ENCODE measurements at places on chromosomes 1 and 21.

DNA sequence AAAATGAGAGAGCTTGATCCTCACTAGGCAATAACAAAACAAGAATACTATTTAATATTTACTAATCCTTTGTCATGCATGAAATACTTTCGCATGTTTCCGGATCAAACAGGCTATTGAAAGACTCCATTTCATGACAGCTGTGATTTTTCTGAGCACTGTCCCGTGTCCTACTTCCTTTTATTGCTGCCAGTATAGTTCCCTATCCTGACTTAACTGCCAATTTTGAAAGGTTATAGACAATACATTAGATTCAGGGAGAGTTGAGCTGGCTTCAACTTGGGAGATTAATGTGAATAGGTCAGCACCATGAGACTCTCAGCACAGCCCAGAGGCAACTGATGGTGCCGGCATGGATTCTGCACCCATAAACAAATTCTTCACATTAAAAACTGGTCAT, 225.8 kb downstream of the VAV3 start:
- DNase-seq = no peak

DNA sequence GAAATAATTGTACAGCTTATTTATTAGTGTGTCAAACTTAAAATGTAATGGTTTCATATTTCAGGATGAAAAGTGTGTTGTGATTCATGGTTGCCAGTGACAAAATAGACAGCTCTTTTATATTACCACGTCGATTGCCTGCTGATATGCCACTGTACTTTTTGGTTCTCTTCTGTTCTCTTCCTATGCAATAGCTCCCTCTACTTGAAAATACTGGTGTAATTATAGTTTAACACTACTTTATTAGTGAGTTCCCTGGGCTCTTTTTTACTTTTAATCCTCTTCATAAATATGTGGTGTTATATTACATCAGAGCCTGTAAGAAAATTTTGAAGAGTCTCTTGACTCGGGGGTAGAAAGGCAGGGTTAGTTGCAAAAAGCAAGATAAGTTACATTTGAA, 111.3 kb downstream of the PATJ start:
- no peak for DNase-seq

DNA sequence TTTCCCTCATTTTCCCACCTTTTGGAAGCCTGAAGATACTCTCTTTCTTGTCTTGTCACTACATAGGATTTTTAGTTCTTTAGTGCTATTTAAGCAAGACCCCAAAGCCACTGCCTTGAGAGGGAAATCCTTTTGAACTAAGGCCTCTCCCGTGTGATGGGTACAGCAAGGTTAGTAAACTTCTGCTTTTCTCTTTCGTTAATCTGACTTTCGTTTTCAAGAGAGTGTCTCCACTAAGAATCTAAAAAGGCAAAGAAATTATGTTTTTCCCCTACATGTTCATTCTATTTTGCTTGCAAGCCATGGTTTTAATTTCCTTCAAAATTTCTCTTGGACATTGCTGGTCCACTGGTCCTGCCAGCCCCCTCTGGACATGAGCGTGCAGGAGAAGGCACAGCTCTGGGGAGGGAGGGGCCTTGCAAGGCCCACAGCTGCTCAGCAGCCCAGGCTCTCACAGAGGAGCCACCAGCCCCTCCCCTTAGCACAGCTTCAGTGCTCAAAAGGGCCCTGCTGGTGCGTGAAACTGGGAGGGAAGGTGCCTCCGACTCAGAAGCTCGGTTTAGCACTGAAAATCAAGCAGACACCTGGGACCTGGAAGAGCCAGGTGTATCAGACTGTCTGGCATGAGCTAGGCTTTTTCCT, 210.9 kb upstream of the GALNT2 start:
- no peak for DNase-seq

DNA sequence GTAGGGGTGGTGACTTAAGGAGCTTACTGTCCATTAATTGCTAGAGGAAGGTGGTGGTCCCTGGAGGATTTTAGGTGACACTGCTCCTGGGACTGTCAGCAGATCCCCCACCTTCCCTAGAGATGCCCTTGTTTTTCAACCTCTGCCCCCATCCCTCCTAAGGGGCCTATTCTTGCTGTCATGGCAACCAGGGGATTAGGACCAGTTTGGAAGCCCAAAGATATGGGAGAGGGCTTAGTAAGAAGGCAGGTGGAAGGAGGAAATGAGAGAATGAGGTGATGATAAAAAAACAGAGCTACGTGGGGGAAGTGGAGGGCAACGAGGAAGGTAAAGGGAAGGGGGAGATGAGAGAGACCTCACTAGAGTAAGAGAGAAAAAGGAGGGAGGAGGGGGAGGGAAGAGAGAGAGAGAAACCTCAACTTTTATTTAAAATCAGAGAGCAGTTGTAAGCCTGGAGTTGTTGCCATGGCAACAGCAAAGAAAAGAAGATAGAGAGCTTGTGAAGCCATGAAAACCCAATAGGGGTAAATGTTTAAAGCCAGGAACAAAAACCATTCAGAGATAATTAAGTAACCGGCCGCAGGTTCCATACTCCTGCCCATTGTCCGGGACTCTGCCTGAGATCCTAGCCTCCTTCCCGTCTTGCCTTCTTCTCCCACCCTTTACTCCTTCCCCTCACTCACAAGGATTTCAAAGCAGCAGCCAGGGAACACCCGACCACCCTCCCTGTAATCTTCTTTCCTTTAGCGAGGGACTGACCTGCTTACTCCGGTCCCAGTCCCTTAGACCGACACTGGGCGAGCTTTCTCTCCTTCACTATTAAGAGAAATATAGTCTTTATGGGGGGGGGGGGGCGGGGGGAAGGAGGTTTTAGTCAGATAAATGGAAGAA, 20.6 kb downstream of the KIRREL1 start:
- no peak for DNase-seq

GRCh38 chr1:110309139-110309538, 30.0 kb upstream of the RBM15 start:
- DNase-seq = no peak

- DNase-seq = no peak
Observed at GRCh38 chr1:203671047-203671446, 44.4 kb downstream of the ATP2B4 start.

DNA sequence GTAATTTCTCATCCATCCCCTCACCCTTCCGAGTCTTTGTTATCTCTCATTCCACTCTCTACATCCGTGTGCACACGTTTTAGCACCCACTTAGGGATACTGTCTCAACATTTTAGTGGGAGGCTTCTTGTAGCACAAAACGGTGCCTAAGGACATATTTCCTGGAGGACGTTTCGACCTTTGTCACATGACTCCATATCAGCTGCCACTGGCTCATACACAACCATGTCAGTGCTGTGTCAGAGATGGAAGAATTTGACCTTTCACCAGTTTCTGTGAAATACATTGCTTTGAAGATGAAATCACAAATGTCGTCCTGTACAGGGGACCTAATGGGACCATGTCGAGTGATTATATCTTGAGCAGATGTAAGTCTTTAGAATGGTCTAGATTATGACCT, 15.6 kb downstream of the B3GALT5 start:
- no peak for DNase-seq

DNA sequence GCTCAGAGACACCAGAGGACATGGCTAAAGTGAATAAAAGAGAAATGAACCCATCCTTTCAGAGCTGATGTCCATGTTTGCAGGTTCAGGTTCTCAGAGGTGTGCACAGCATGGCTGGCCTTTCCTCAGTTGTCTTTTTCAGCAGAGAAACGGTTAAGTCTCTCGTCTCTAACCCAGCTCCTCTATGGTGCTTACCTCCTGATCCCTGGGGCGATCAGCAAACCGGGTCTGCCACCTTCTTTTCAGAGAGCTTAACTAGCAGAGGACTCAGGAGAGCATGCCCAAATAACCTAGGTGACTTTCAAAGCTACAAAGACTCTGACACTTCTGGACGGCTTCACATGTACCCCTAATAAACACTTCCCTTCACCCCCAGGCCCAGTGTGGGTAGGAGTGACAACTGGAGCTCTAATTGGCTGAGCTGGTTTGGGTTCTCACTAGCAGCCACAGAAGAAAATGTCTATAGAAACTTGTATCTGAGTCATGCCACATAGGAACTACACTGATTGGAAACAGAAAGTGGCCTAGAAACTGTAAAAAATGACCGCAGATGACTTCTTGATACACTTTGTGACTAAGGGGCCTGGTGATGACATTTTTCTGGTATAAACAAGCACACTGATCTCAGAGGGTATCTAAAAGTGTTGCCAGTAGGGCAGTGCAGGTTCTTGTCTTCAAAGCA, at the start of gene AIM2:
TSS of gene AIM2 (minus strand) at position 329 of the 682 bp plus-strand sequence. CDS start 3,267 bp downstream, outside the sequence.
- no peak for DNase-seq

GRCh38 chr1:34917017-34917416, 12.4 kb downstream of the DLGAP3 start:
- no peak for DNase-seq

DNA sequence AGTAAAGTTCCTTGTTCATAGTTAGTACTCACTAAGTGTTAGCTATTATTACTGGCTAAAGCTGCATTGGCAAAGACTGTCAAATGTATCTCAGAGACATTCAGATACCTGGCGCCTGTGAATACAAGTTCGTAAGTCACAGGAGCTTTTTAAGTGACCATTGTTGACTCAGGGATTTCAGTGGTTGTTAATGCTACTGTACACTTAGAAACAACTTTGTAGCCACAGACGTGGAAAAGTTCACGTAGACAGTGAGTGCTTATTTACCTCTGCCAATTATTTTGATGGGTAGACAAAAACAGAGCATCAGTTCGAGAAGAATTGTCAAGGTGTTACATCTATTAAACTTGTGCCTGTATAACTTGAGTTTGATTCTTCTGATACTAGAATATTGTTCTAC, 59.1 kb upstream of the RRP15 start:
- no peak for DNase-seq

- DNase-seq = no peak
Observed at GRCh38 chr1:12158357-12159092, 8.3 kb upstream of the TNFRSF1B start.

- no peak for DNase-seq
Observed at GRCh38 chr21:45872471-45872870, 109.1 kb upstream of the COL6A1 start.

GRCh38 chr1:109792056-109792831, 28.5 kb upstream of the EPS8L3 start:
- peak; percentile 42 for DNase-seq

DNA sequence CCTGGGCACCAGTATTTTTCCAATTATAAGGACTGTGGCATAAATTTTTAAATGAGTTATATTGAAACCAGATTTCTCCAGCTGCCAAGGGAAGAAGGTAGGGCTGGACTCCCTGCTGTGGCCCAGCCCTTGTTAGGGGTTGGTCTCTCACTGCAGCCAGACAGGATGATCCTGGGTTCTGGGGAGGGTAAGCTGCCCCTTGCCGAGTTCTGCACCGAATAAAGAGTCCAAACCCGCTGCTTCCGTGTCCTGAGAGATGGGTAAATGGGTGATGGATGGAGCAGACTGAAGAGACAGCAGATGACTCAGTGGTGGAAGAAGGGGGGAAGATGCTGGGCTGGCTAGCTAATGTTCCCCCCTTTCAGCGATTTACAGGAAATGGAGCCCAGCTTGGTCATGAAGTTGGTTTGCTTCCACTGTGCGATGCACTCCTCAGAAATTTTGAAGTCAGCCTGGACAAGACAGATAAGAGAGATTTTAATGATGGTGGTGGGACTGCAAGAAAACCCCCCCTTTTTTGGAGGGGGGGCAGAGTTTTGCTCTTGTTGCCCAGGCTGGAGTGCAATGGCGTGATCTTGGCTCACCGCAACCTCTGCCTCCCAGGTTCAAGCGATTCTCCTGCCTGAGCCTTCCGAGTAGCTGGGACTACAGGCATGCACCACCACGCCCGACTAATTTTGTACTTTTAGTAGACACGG, 41.4 kb downstream of the YARS1 start:
- no peak for DNase-seq

GRCh38 chr1:245156736-245157505, 2.1 kb downstream of the KIF26B start:
- DNase-seq = no peak

DNA sequence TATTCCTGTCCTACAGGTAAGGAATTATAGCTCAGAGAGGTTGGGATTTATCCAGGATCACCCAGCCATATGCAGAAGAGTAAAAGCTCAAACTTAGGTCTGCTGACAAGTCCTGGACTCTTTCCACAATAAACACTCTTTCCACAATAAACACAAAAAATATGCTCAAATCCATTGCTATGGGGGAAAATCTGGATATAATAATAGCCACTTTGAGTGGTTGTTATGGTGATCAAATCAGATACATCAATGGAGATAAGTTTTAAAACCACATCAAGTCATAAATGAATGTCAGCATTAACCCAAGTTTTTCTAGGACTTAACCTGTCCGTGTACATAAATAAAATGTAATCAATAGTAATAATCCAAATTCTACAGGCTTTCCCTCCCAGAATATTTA, 22.3 kb upstream of the TTF2 start:
- DNase-seq = no peak
